Stimulated activated naive CD8-positive, alpha-beta T cell treated with anti-CD3 and anti-CD28 coated beads, Interleukin-15, Interleukin-2, amounts not matched to agents 100 U/mL and 50 U/mL, for 24 hours (primary cell): ENCODE measurements at places on chromosomes 12 and 14.
A peak's percentile ranks its signal among the peaks of the same experiment; 100 is the strongest.

GRCh38 chr14:103868242-103868897 is 21.0 kb upstream of the PPP1R13B start:
- no peak for DNase-seq

DNA sequence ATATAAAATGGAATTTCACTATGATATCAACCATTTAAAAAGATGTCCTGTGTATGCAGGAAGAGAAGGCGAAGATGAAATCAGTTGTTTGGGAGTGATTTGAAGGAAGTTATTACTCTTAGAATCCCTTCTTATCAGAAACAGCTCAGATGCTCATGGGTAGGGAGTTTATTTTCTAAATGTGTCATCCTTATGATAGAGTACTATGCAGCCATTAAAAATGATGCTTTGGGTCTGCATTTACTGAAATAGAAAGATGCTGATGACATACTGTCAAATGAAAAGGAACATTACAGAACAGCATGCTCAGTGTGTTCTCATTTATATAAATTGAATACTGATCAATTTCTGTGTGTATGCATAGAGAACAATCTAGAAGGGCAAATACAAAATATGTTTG is 69.8 kb upstream of the MED13L start:
- DNase-seq, result no peak

- no peak for DNase-seq
These were observed 253.4 kb upstream of the SFSWAP start for GRCh38 chr12:131457331-131458047.

DNA sequence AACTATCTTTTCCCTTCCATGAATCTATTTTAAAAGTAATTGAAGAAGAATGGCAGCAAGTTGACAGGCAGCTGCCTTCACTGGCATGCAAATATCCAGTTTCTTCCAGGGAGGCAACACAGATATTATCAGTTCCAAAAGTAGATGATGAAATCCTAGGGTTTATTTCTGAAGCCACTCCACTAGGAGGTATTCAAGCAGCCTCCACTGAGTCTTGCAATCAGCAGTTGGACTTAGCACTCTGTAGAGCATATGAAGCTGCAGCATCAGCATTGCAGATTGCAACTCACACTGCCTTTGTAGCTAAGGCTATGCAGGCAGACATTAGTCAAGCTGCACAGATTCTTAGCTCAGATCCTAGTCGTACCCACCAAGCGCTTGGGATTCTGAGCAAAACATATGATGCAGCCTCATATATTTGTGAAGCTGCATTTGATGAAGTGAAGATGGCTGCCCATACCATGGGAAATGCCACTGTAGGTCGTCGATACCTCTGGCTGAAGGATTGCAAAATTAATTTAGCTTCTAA is 18.4 kb downstream of the TMPO start:
- no peak for DNase-seq

GRCh38 chr14:105742531-105742848 is 216.1 kb downstream of the TMEM121 start:
- no peak for DNase-seq

DNA sequence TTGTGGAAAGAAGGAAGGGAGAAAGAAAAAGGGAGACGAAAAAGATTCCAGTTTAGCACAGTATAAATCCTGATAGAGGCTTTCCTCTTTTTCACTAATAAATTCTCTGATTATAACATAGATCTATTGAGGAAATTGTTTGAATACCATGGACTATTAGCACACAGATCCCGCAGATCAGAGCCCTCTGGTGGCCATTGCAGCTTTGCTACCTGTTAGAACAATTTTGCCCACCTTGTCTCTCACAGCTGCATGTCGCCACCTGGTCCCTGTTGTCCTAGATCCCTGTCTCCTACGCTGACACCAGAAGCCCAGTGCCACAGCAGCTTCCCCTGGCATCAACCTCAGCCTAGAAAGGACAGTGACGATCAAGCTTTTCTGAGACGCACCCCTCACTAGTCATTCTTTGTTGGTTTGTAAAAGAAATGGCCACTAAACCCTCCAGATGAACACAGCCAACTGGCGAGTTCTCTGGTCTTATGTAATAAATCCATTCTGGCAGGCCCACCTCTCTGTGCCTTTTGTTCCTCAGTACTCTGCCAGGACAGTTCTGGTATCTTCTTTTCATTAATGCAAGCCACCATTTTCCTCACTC is 9.9 kb downstream of the GPHB5 start:
- DNase-seq, result peak; percentile 15

DNA sequence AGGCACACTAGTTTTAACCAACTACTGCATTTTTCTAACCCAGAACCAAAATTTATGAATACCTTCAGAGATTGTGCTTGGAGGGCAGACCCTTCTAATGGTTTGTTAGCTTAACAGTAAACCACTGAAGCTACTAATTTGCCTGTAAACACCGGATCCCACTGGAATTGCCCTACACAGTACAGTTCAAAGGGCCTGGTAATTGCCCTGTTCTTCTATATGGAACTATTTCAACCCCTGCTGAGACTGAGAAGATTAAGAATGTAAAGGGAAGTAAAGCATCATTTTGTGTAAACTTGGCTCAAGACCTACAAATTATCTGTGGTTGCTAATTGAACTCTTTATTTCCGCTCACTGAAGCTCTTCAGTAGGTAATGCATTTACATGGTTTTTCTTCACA is 468.1 kb downstream of the NPAS3 start:
- DNase-seq, result no peak

DNA sequence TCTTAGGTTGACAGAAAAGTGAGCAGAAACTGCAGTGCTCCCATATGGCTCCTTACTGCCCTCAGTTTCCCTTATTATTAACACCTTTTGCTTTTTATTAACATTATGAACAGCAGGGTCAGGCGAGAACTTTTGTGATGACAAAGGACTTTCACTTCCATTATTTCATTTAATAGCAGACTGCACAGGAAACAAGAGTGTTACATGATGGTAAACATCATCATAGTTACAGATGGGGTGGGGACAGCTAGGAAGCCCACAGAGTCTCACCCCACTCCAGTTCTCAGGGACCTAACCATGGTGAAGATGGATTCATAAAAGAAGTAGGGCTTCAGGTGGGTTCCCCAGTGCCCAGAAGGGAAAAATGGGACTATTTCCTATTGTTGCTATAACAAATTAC is 110.1 kb upstream of the PELI2 start:
- no peak for DNase-seq

GRCh38 chr12:130970165-130970907 is 16.6 kb downstream of the ADGRD1 start:
- DNase-seq, result no peak
